Heart left ventricle (tissue), 16 donors: ENCODE measurements at places on chromosomes 2 and 18. TPM values are rescaled to one million over a fixed set of nuclear protein-coding genes. Genes with fewer than 3 reads are reported as not detected.
A peak's percentile ranks its signal among the peaks of the same experiment; 100 is the strongest.

The CTLA4 gene
- not detected for total RNA-seq

- DNase-seq, result no peak
- no peaks in the 10 kb centered on the region for H3K4me1 ChIP-seq
Measured at GRCh38 chr2:168929031-168929430, 27.9 kb downstream of the G6PC2 start.

DNA sequence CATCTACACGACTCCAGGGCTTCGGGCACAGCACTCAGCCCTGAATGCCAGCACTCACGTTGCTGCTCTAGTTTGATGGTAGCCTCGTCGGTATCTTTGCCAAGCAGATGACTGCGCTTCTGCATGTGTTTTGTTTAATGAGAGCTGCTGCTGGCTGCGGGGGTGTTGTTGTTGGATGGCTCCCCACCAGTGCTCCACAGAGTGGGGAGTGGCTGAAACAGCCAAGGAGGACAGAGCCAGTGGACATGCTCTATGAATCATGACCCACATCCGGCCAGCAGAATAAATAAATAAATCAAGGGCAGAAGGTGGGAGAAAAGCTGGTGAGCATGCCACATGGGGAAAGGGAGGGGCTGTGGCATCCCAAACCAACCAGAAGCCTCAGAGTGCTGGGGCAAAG is 131.2 kb upstream of the SOX11 start:
- H3K4me1 ChIP-seq, result no peaks in the 10 kb centered on the region
- no peaks in the 10 kb centered on the region for H3K27me3 ChIP-seq
- H3K36me3 ChIP-seq, result no peaks in the 10 kb centered on the region
- H3K27ac ChIP-seq, result no peak overlapping the region

- no peak overlapping the region for H3K27ac ChIP-seq
- no peak for DNase-seq
Measured at GRCh38 chr2:85534881-85535280, 4.1 kb upstream of the MAT2A start.

DNA sequence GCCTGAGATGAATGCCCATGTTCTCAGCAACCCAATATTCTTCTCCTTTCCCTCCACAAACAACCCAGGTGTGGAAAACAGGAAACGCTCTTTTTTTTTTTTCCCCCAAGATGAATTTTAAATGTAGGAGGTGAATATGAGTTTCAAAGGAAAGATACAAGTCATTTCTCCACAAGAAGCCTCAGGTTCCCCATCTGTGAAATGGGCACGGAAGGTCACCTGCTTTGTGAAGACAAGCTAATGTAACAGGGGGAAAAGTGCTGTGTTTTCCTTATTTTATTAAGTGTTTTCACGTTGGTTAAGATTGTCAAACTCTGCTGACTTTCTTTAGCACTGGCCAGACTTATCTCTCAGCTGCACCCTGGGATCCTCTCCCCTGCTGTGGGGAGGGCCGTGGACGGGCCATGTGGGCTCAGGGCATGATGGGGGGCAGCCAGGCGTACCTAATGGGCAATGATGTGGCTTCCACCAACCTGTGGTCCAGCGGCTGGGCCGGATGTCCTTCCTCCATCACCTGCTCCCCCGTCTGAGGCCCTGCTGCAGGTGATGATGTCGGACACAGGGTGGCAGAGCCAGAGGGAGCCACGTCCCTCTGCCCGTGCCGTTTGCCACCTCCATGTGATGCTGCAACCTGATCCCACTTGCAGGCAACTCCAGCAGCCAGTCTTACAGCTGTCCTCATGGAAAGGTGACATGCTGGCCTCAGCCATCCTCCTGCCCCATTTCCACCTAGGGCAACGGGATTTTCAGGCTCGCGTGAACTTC is 130.0 kb upstream of the PXDN start:
- no peaks in the 10 kb centered on the region for H3K4me1 ChIP-seq
- peak; percentile 8 for DNase-seq
- no peak overlapping the region for H3K4me3 ChIP-seq
- no peaks in the 10 kb centered on the region for H3K27me3 ChIP-seq
- no peaks in the 10 kb centered on the region for H3K36me3 ChIP-seq

DNA sequence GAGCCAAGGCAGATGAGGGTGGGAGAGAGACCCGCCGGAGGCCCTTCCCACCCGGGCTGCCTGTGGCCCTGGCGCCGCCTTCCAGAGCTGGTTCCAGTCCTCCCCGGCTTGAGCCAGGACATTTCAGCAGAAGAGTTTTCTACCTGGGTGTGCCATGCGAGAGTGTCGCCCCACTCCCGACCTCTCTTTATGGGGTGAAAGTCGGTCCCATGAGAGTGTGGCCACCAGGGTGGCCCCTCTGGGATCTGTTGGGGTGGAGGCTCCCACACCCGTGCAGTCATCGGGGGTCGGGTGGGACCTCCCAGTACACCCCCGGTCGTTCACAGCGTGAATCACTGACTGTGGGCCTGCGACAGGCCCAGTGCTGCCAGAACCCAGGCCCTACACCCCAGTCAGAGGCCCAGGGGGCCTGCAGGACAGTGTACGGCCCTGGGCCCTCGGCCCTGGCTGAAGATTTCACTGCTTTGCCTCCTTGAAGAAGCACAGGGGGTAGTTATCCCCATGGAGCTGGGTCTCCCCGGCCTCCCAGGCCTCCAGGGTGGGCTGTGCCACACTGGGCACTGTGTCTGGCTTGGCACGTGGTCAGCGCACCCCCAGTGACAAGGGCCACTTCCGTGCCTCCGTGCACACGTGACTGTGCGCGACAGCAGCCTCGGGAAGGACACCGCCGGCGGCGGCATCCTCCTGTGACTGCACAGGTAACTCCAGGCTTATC is 5.9 kb downstream of the NFATC1 start:
- no peaks in the 10 kb centered on the region for H3K36me3 ChIP-seq
- DNase-seq, result no peak
- no peak overlapping the region for H3K4me3 ChIP-seq
- peaks cover 6% of the 10 kb centered on the region for H3K27me3 ChIP-seq
- H3K4me1 ChIP-seq, result peaks cover 65% of the 10 kb centered on the region

DNA sequence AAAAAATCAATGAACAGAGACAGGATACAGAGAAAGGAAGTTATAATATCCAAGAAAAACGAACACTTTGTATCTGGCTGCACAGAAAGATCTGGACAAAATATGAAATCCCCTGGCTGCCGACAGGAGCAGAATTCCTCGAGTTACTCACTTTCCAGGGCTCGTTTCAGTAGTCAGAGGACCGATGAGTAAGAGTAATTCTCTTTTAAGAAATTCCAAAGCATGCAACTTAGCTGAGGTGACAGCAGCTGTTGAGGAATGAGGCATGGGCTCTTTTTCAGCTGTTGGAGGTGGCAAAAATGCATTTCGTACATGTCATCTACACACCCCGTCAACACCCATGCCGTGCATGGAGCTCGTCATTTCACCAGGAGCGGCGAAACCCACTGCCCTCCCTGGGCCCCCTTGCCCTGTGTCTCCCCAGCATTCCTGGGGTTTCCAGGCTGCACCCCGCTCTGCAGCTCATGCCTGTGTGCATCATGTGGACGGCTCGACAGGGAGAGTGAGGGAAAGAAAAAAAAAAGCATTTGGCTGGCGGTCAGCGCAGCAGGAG is 210.8 kb upstream of the SMIM21 start:
- peaks cover 17% of the 10 kb centered on the region for H3K4me1 ChIP-seq
- no peaks in the 10 kb centered on the region for H3K36me3 ChIP-seq
- no peaks in the 10 kb centered on the region for H3K27me3 ChIP-seq
- peak overlapping the region; percentile 23 for H3K4me3 ChIP-seq
